ENCODE measurements at places on chromosomes 3 and 15.

DNA sequence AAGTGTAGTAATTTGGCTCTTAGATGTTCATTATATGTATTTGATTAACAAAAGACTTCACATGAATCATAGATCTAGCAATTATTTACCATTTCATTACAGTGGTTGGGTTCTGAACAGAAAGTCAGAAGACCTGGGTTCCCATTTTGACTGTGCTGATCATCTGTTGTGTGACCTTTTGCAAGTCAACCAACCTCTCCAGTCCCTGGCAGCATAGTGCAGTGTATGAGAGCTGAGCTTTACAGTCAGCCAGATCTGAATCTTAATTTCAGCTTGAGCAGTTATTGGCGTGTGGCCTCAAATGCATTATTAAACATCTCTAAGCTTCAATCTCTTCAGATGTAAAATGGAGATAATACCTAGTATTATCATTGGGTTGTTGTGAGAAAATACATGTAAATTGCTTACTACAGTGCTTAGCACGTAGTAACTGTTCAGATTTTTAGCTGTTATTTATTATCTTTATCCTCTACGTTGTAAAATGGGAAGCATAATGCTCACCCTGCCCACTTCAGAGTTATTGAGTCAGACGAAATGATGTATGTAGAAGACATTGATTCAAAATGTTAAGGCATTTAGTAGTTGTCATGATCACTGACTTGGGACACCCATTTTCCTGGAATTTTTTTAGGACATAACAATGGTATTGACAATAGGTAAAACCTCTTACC is 104.0 kb downstream of the KLHL25 start:
- no peak for DNase-seq

- DNase-seq, result no peak
Observed at GRCh38 chr3:157104928-157105652, 54.9 kb downstream of the CCNL1 start.

GRCh38 chr3:49724586-49724985 is 835 bp upstream of the GMPPB start:
- DNase-seq, result no peak

GRCh38 chr3:29649815-29650547 is 369.1 kb downstream of the RBMS3 start:
- DNase-seq, result no peak

DNA sequence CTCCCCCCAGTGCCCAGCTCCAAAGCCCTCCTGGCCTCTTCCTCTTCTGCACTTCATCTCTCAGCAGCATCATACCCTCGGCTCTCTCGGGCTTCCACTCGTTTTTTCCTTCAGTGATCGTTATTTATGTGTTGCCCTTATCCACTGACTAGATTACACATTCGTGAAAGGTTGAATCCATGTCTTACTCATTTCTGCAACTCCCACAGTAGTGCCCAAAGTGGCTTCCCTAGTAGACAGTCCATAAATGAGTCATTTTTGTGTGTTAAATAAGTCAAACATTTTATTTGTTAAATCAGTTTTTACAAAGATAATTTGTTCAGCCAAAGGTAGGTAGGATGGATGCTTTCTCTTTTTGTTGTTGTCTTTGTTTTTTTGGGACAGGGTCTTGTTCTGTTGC is 87.4 kb downstream of the CRTC3 start:
- no peak for DNase-seq

- no peak for DNase-seq
Observed at GRCh38 chr3:143239031-143239430, 119.5 kb downstream of the CHST2 start.

GRCh38 chr15:35444557-35445204 is 101.3 kb downstream of the DPH6 start:
- no peak for DNase-seq

- no peak for DNase-seq
Observed at GRCh38 chr3:189849262-189849661, 218.1 kb downstream of the TP63 start.

GRCh38 chr3:169299889-169300288 is 363.6 kb downstream of the MECOM start:
- DNase-seq, result no peak

DNA sequence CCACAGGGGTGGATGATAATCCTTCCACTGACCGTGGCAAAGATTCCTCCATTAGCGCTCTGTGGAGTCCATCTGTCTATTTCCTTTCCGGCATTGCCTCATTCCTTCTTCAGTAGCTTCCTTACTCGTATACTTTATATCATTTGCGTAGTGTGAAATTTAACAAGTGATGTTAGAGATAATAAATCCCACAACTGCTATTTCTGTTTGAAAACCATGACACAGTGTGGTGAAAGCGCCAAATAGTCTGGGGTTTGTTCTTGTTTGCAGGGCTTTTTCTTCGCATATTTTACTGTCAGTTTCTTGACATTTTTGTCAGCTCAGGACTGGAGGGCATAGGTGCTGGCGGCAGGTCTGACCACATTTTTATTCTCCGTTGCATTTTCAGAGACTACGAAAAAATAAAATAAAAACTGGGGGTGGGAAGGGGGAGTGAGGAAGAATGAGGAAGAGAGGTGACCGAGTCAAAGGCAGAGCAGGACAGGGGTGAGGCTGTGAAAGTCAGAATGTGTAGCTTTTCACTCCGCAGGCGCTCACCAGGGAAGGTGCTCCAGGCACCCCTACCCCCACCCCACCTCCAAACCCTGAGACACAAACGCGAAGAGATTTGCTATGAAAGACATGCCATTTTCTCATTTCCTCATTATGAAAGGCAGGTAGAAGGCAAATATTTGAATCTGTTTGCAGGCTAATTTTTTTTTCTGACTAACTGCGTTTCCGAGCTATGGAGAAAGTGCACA is 965.0 kb downstream of the MCTP2 start:
- DNase-seq, result no peak

GRCh38 chr15:35499723-35500122 is 46.2 kb downstream of the DPH6 start:
- no peak for DNase-seq

DNA sequence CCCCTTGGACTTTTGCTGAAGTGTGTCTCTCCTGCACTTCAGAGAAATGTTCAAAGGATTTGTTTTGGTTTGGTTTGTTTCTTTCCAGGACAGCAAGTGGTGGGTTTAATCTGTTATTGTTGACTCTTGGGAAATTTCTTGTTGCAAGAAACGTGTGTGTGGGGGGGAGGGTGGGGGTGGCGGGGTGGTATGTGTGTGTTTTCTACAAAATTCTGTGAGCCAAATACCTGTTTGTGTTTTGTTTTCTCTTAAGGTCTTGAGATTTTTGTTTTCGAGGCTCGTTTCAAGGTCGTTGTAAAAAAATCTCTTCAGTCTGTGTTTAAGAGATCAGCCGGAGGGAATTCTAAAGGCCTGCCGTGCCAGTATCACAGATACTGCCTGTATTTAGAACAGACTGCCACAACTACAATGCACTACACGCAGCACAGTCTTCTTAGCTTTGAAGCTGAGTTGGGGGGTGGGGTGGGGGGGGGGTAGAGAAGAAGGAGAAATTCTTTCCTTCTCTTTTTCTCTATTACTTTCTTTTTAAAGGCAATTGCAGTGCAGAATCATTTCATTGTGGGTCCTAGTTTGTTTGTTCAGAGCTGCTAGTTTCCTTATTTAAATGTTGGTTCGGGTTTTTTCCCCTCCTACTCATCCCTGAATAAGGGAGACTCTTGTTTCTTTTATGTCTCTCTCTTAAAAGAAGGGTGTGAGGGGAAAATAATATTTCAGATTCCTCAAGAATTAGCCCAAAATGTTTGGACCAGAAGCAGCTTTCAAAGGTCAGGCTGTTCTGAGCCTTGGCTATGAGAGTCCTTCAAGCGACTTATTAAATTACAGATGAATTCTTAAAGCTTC is 1.4 kb upstream of the BCL6 start:
- no peak for DNase-seq

DNA sequence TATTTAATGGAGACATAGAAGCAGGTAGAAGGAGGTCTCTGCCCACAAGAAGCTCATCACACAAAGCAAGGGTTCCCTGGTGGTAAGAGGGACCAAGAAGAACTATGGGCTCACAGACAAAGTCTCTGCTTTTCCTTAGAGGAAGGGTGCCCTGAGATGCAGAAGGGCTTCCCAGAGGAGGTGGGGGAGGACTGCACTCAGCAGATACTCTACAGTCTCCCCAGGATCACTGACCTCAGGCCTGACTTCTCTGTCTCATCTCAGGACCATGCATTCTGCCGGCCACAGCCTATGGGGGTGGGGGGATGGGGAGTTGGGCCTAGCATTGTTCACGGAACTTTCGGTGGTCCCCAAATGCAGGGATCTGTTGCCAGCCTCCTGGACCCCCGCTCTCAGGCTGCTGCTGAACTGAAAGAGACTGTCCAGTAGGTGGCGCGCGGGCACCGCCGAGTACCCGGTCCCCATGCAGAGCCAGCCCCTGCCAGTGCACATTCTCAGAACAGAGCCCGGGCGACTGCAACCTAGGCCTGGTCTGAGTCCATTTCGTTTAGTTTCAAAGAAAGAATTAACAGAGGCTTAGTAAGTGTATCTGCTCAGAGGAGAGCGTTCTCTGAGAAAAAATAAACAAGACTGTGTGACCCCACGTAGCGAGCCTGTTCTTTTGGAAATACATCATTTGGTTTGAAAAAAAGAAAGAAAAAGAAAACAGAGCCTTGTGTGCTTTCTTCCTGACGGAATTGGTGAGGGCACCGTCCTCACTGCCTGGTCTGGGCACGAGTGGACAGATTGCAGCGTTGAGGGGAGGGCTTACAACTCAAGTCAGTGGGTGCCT is 74.1 kb downstream of the LRTM1 start:
- peak; percentile 30 for DNase-seq

- DNase-seq, result no peak
Observed at GRCh38 chr15:53115563-53115962, 325.4 kb upstream of the ONECUT1 start.

DNA sequence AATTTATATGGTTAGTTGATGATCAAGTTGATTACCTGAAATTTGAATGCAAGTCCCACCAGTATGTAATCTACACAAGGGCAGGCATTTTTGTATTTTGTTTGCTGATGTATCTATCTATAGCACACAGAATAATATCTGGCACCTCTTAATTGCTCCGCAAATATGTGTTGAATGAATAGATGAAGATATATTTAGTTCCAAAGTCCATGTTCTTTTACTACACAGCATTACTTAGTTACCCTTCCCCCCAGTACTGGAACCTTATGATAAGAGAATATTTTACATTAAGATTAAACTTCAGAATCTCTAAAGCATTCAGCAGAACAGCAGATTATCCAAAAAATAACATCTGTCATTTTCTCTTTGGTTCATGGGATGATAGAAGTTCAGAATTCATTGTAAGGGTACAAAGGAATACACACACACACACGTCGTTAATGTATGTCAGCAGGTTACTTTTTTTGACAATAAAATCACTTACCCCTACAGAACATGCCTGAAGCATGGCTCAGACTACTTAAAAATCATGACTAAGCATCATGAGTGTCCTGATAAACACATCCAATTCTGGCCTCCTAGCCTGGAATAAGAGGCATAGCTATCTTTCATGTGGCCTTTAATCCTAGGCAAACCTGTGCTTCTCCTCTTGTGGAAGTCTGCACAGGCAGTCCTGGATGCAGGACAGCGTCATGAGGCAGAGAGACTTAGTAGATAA is 148.9 kb upstream of the TBC1D5 start:
- no peak for DNase-seq

- no peak for DNase-seq
Observed at GRCh38 chr3:127534564-127534963, 56.0 kb downstream of the TPRA1 start.

DNA sequence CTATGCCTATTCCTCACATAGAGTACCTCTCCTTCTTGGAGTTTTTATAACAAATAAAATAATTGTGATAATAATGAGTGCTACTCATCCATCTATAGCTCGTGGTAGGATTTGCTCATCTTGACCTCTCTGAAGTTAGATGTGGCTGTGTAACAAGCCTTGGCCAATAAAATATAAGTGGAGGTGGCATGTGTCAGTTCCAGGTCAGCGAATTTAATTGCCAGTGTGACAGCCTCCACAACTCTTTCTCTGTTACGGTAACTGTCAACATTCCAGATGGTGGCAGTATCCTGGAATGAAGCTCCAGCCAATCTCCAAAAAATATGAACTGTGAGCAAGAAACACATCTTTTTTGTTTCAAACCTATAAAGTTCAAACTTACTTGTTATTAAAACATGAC is 13.8 kb downstream of the CLRN1 start:
- DNase-seq, result no peak

DNA sequence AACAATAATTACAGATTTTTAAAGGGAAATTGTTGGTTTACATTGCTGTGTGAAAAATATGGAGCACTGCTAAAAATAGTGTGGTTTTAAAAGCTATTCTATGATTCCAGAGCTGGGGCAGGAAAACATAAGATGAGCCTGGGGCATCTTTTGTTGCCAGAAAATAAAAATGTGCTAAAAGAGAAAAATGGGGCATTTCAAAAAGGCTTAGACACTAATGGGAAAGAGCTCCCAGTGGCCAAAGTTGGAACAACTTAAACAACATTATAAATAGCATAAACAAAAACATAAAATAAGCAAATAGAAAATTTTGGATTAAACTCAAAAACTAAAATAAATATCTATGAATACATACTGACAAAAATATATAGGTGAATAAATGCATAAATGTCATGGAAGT is 478.9 kb downstream of the NLGN1 start:
- no peak for DNase-seq

DNA sequence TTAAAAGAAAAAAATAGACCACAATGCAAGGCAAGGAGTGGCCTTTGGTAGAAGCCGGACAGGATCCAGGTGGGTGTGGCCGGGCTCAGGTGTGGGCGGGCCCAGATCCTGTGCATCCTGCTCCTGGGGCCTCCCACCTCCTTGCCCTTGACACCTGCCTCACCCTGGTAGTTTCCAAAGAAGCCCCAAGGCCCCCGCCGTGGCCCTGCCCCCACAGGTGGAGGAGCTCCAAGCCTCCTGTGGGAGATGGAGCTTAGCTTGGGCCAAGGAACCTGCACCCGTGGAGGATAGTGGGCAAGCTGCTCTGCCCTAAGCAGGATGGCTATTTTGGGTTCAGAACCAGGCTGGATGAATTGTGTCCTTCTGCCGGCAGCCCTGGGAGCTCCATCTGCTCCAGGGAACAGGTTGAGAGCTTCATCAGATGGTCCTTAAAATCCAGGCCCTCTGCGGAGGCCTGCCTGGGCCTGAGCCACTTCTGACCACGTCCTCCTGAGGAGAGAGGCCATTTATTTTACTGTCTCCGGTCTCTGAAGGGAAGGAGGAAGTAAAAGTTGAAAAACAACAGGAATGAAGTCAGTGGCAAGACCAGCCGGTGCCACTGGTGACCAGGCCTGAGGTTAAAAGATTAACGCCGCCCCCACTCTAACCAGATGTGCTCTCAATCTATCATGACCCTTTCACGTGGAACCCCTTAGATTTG is 53.9 kb upstream of the KLF13 start:
- DNase-seq, result no peak

DNA sequence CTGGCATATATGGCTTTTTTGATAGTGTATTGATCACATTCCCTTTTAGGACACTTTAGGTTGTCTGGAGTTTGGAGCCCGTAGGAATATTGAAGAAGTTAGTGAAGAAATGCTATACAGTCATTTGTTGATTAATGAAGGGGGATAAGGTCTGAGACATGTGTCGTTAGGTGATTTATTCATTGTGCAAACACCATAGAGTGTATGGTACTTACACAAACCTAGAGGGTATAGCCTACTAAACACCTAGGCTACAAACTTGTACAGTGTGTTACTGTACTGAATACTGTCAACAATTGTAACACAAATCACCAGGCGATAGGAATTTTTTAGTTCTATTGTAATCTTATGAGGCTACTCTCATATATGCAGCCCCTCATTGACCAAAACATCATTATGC is 3.3 kb downstream of the TPM1 start:
- no peak for DNase-seq

- DNase-seq, result no peak
Observed at GRCh38 chr15:42175671-42176070, 19.2 kb upstream of the PLA2G4F start.

Data from stimulated activated CD4-positive, alpha-beta T cell treated with anti-CD3 and anti-CD28 coated beads, Interleukin-12 subunit alpha, Interleukin-12 subunit beta, amount 100 ng/mL, for 4 hours (primary cell).